ENCODE measurements at places on chromosomes 5 and 9. TPM values are rescaled to one million over a fixed set of nuclear protein-coding genes. Genes with fewer than 3 reads are reported as not detected.
A peak's percentile ranks its signal among the peaks of the same experiment; 100 is the strongest.

DNA sequence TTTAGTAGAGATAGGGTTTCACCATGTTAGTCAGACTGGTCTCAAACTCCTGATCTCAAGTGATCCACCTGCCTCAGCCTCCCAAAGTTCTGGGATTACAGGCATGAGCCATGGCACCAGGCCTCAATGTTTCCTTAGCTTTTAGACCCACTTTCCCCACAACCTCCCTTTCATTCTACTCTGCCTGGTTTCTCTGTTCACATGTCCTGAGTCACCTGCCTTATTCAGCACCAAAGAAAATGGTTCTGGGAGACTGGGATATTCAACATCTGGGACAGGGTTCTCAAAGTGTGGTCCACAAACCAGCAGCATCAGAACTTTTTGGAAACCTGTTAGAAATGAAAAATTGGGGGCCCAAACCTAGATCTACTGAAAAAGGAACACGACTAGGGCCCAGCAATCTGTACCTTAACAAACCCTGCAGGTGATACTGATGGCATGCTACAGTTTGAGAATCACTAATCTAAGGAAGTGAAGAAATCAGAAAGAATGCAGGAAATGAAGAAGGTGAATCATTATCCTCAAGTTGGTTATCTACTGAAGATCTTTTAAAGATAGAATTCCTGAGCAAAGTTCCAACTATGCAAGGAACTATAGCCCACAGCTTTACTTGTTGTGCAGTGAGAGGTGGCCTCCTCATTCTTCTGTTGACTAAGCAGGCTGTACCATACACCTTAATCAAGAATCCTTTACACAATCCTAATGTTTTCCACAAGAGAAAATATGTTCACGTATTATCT is 51.8 kb upstream of the CTNNAL1 start:
- peak; percentile 42 for DNase-seq

GRCh38 chr9:6645355-6646292 is at the start of gene GLDC:
GLDC (minus strand) TSS chr9:6645729; CDS start chr9:6645499, 230 bp downstream.
- peak; percentile 34 for DNase-seq

GRCh38 chr9:134266418-134266817 is 59.8 kb upstream of the RXRA start:
- no peak for DNase-seq

- DNase-seq = no peak
Observed at GRCh38 chr5:170277867-170278281, 19.7 kb downstream of the LCP2 start.

GRCh38 chr9:91443994-91444392 is 20.4 kb upstream of the NFIL3 start:
- DNase-seq = no peak

DNA sequence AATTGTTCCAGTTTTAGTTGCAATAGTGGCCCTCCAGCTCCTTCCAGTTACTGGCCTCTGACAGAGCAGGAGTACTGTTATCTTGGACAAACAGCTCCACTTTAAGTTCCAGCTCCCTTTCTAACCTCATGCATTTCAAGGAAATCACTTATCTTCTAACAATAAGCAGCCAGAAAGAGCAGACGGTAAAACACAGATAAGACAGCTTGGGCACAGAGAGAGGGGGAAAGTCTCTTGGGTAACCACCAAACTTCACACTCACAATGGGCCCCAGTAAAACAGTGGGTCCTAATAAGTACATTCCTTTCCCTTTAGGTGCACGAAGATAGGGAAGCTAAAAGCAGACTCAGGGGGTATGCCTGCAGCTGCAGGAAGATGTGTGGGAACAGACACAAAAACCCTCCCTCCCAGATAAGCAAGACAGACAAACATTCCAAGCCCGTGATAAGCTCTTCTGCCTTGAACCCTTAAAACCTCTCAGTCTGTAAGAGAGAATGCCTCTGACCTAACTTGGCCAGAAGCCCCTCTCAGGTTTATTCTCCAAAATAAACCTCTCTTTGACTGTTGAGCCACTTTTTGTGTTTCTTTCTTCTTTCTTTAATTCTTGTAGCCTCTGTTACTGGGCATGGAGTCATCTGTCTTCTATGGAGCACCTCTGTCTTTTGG is 30.8 kb downstream of the OR1J1 start:
- no peak for DNase-seq

GRCh38 chr9:129109952-129110739 is 447 bp downstream of the CRAT start:
- peak; percentile 95 for DNase-seq

GRCh38 chr5:31911291-31912265 is 262.5 kb downstream of the GOLPH3 start:
- DNase-seq = no peak

DNA sequence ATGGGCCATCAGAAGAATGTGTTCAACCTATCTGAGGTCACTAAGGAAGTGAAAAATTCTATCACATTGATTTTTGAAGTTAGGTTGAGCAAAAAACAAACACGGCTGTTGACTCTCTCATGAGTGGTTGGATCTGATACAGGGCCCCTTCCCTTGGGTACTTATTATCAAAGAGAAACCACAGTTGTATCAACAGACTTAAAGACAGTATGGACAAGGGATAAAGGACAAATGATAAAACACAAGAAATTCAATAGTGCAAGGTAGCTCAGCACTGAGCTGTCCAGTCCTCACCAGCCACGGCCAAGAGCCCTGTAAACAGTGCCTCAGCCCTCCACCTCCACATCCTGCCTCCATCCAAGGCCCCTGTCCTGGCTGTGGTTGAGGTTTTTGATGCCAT is 86.9 kb downstream of the UBE2QL1 start:
- DNase-seq = no peak

DNA sequence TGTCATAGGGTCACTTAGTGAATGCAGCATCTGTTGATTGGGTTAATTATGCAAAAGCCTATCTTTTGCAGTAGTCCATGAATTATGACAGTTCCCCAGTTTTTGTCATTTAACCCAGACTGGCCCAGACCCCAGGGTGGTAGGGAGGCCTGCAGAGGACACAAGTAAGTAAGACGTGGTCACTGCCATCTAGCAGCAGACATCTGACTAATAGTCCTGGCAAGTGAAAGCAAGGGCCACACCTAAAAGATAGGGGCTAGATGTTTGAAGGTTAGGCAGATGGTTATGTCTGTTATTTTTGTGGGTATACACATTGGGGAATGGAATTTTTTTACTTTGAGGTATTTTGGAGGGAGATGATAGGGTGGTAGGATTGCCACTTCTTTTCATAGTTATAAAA is 48.0 kb downstream of the RAB14 start:
- DNase-seq = no peak

Gene NR2F1-AS1
- total RNA-seq = 15.9 TPM

Gene PDE6A
- total RNA-seq = under 0.01 TPM

Gene CTXN3
- not detected for total RNA-seq

DNA sequence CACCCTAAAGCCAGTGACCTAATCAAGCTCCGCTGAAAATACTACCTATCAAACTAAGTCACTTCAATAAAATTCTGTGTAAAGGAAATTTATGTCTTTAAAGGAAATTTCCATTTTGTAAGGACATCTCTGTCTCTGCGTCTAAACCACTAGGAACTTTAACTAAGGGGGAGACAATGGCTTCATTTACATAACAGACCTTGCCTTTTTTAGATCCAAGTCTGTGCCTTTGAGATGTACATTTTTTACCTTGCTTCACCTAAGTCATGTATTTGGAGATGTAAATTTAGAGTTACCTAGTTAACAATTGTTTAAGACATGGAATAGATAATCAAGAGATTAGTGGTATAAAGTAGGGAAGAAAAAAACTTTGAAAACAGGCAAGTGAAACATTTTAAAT is 10.2 kb upstream of the GLT6D1 start:
- no peak for DNase-seq

- no peak for DNase-seq
Observed at GRCh38 chr9:108953983-108954574, 19.9 kb downstream of the ABITRAM start.

Gene ANKRD34B
- not detected for total RNA-seq

DNA sequence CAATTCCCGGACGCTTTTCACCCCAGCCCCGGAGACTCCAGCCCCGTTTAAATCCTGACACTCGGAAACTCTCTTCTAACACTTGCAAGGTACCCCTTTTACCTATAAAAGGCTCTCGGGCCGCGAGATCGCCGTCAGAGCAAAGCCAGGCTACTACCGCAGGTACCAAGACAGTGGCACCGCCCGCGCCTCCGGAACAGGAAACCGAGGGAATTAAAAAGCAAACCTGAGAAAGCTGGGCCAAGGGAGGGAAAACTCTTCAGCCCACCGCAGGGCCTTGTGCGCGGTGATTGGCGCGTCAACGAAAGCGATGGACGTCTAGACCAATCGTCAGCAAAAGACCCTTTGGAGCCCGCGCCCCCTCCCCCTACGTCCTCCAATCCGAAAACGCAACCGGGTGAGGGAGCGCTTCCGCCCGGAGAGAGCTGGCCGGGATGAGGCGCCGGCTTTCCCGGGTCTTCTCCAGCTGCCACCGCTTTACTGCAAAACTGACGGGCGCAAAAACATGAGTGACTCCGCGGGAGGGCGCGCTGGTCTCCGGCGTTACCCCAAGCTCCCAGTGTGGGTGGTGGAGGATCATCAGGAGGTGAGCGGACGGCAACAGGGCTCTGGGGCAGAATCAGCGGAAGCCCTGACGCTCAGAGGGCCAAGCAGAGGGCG is at the start of the genes C5orf22 and DROSHA:
Gene C5orf22, plus strand, starts transcription at position 414 of the 660 bp plus-strand sequence. Its CDS starts 92 bp downstream, at position 506.
Gene DROSHA, minus strand, starts transcription at position 206 of the 660 bp plus-strand sequence. CDS start 3,034 bp downstream, outside the sequence.
- peak; percentile 98 for DNase-seq

DNA sequence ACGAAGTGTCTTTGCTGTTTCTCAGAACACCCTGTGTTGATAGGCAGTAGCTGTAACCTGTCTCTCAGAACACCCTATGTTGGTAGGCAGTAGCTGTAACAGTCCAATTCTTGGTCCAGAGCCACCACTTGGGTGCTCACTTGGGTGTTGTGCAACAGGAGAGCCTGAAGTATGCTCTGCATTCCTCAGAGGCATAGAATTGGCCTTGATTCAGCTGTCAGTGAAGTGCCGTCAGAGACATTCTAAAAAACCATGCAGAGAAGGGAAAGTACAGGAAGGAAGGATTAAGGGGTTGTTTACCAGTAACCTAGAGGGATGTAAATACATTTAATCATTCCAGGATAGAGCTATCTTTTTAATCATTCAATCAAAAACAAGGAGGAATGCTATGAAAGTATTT is 231.2 kb downstream of the ARRDC3 start:
- peak; percentile 86 for DNase-seq

DNA sequence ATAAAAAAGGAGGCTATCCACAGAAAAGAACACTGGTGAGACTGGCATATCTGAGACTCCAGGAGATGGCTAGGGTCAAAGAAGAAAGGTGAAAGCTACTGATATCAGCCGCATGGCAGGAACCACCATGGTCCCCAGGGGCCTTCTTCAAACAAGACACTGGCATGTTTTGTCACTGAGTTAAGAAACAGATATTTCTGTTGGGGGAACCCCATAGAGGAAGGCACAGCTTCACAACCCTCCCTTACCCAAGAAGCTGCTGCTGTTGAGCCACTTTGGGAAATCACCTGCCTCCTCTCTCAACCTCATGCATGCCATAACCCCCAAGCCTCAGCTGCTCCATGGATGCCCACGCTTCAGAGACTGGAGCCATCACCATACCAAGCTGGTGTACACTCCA is 13.3 kb upstream of the BTNL3 start:
- DNase-seq = peak; percentile 27

DNA sequence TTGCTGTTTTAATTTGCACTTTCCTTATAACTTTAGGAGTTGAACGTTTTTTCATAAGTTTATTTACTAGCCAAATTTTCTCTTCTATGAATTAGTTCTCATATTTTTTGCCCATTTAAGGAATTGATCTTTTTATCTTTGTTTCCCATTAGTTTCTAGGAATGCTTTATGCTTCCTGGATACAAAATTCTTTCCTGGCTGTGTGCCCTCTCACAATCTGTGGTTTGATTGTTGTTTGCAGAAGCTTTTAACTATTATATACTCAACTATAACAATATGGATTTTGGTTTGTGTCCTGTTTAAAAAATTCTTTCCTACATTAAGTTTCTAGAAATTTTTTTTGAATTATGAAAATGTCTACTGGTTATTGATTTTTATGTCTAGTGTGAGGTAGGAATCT is 206.3 kb downstream of the CSNK1G3 start:
- DNase-seq = no peak

DNA sequence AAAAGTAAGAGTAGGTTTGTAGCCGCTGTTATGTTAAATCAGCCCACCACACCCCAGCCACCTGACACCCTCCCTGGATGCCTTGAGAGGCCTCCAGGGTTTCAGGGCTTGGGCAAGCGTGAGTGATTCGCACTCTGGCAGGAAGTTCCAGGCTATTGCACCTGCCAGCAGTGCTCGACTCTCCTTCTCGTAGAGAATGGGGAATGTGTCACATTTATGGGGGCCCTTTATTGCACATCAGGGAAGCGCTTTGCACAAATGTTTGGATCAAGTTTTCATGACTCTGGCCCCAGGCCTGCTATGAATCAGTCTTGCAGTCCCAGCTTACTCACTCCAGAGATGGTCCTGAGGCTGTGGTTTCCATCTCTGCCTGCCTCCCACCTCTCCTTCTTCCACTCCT is 66.1 kb upstream of the ADRA1B start:
- DNase-seq = no peak

Gene PTPRD
- 23.9 TPM for total RNA-seq

GRCh38 chr5:179803651-179804554 is 2.8 kb downstream of the MGAT4B start:
- peak; percentile 95 for DNase-seq

DNA sequence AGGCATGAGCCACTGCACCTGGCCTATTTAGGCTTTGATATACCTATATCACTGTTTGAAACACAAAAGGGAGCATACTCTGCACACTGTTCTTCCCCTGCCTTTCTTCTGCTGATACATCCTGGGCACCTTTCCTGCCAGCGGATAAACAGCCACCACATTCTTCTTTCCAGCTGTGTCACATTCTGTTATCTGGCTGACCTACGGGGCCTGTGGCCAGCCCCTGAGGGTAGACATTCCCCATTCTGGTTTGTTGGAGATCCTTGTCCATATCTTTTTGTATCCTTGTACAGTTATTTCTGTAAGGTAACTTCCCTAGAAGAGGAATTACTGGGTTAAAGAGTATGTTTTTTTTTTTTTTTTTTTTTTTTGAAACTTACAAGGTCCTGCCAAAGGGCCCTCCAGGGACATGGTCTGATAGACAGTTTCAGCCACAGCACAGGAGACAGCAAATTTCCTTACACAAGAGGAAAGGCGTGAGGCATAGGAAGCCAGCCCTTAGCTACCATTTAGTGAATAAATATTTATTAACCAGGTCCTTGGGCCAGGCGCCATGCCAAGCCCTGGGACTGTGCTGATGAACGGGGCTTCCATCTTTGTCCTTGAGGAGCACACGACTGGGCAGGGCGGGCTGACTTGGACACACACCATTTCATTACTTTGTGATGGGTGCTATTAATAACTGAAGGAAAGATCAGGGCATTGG is 57.8 kb downstream of the ERGIC1 start:
- DNase-seq = no peak

Gene SAXO1
- under 0.01 TPM for total RNA-seq

Gene PCDH12
- total RNA-seq = under 0.01 TPM

Gene ANGPTL2
- 72.5 TPM for total RNA-seq

- DNase-seq = no peak
Observed at GRCh38 chr9:16363916-16364315, 506.6 kb downstream of the BNC2 start.

Gene PDZD2
- total RNA-seq = 0.29 TPM

GRCh38 chr9:95313010-95313498 is 4.5 kb downstream of the FANCC start:
- peak; percentile 96 for DNase-seq

- peak; percentile 89 for DNase-seq
Observed at GRCh38 chr9:115349542-115349941, 231.6 kb upstream of the TNC start.

Gene GNPDA1
- 65.1 TPM for total RNA-seq

- no peak for DNase-seq
Observed at GRCh38 chr5:124264499-124264898, 481.9 kb downstream of the ZNF608 start.

GRCh38 chr9:18666348-18666747 is 192.4 kb downstream of the ADAMTSL1 start:
- no peak for DNase-seq

Gene FCN1
- total RNA-seq = not detected

GRCh38 chr5:87029951-87030350 is 237.7 kb upstream of the RASA1 start:
- DNase-seq = no peak

Measured in osteoblast (primary cell).